Daoy (cell line): ENCODE measurements at places on chromosomes 2 and 18. TPM values are rescaled to one million over a fixed set of nuclear protein-coding genes. Genes with fewer than 3 reads are reported as not detected.

Gene SYT4
- not detected in 2 replicates for total RNA-seq

Gene GALR1
- total RNA-seq, result not detected in 2 replicates

Gene VWC2L
- not detected in 2 replicates for total RNA-seq

Gene ANXA4
- 3.7 and 7.0 TPM in 2 replicates for total RNA-seq

Gene PRLH
- total RNA-seq, result not detected in 2 replicates

Gene RGPD3
- total RNA-seq, result 0.06 and 0.80 TPM in 2 replicates
